Esophagus squamous epithelium (tissue), 5 donors: ENCODE measurements at places on chromosomes 16 and 17.

GRCh38 chr16:87729266-87729954 lies 36.4 kb downstream of the KLHDC4 start:
- DNase-seq: no peak

GRCh38 chr17:80089762-80090161 lies 11.6 kb upstream of the GAA start:
- DNase-seq: no peak

DNA sequence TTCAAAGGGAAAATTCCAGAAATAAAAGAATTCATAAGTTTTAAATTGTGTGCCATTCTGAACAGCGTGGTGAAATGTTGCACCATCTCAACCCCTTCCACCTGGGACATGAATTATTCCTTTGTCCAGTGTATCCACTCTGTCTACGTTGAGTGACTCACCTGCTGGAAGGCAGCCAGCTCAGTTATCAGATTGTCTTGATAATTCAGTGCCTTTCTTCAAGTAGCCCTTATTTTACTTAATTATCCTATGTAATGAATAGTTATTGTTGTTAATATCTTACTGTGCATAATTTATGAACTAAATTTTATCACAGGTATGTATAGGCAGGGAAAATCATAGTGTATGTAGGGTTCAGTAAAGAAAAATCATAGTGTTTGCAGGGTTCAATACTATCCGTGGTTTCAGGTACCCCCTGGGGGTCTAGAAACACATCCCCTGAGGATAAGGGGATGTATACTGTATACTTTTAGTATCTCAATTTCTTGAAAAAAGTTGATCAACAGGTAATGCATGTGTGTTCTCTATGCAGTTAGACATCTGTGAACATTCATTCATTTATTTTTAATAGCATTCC lies 7.7 kb upstream of the PCTP start:
- DNase-seq: no peak

DNA sequence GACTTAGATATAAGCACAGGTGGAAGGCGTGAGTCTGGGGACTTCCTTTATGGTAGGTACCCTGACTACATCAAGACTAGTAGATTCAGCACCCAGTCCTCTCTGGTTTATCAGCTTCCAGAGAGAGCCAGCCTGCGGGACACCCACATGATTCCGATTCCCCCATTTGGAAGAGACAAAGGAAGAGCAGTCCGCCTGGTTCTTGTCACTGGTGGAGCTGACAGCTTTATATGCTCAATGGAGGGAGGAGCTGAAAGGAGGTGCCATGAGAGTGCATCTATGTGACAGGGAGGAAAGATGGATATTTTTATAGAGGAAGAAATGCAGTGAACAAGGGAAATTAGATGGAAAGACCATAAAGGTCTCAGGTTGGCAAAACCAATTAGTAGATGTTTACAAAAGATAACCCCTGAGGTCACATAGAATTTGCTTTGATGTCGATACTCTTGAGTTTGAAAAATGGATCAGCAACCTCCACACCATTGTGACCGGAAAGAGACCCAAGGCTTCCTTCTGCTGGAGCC lies 437.7 kb downstream of the PMP22 start:
- no peak for DNase-seq

GRCh38 chr17:69213059-69213813 lies 15.4 kb downstream of the ABCA10 start:
- DNase-seq: no peak

DNA sequence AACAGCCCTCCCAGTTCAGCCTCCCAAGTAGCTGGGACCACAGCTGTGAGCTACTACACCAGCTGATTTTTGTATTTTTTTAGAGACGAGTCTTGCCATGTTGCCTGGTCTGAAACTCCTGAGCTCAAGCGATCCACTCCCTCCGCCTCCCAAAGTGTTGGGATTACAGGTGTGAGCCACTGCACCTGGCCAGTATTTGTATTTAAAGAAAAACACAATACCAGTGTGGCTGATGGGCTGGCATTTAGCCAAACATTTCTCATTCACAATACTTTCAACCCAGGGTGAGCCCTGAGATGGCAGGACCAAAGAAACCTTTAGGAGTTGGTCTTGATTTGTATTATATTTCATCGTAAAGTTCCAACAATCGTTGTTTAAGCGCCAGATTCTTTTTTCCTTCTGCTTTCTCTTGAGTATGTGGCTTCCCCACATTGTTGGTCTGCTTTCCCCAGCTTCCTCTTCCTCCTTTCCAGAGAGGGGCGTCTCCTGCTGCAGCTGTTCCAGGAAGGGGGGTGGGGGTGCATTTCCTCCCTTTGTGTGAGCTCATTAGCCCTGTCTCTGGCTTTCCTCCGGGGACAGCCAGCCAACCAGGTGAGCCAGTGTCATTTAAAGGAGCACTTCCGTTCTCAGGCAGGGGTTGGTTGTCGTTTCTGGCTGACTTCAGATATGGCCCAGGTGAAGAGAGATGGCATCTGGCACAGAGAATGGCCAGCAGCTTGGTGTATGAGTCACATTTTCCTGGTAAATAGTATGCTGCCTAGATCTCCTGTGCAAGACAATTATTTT lies 79.9 kb downstream of the GPRC5B start:
- no peak for DNase-seq

GRCh38 chr16:47984669-47985068 lies 171.1 kb downstream of the ABCC12 start:
- no peak for DNase-seq

- peak; percentile 48 for DNase-seq
Observed at GRCh38 chr17:10114931-10115535, 83.4 kb downstream of the GAS7 start.

- no peak for DNase-seq
Observed at GRCh38 chr16:27242398-27242797, 26.2 kb downstream of the NSMCE1 start.

DNA sequence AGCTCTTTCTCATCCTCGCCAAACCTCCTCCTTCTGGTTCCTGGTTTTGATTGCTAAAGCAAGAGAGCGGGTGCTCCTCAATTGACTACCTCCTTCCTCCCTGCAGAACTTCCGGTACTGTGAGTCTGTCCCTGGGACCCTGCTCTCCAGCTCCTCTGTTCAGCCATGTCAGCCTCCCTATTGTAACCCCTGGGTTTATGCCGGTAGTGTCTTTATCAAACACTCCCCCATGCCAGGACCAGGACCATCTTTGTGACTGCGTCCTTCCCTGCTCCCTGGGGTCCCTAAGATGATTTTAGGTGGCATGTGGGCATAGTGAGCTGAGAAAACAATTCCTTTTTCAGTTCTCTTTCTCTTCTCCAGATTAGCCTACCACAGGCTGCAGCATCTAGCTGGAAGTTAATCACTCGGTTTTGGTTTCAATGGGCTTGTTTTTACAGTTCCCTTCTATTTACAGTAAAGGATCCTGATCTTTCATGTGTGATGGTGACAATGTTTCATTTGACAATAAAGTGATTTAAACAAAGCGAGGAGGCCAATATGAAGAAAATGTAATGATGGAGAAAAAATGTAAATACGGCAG lies 27.7 kb upstream of the IL21R start:
- no peak for DNase-seq

- DNase-seq: no peak
Observed at GRCh38 chr16:11346700-11347319, 1.6 kb downstream of the RMI2 start.

DNA sequence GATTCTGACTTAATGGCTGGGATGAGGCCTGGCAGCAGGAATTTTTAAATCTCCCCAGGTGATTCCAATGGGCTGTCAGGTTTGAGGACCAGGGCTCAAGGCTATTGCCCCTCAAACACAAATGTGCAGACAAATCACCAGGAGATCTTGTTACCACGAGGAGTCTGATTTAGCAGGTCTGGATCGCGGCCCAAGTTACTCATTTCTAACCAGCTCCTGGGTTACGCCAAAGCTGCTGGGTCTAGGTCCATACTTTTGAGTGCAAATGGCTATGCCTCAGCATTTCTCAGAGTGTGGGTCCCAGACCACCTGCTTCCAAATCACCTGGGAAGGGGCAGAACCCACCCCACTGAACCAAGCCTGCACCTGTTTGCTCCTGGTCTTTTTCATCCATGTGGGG lies 33.1 kb downstream of the CNGB1 start:
- no peak for DNase-seq

GRCh38 chr17:44795421-44795820 lies 34.7 kb downstream of the GJC1 start:
- DNase-seq: no peak

DNA sequence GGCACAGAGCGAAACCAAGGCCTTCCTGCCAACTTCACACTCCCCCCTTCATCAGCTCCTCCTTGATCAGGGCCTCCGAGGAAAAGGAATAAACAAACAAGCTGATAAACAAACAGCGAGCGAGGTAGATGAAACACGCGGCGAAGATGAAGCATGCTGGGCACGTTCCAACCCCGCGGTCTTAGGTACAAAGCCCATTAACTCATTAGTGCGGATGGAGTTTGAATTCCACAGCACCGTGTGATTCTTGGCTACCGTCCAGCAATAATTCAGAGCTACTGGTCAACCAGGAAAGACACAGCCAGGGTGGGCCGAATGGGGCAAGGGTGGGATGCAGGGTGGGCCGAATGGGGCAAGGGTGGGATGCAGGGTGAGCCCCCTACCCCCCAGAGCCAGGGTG lies 67.3 kb downstream of the RBFOX3 start:
- no peak for DNase-seq

GRCh38 chr16:27253526-27253930 lies 15.0 kb downstream of the NSMCE1 start:
- no peak for DNase-seq

DNA sequence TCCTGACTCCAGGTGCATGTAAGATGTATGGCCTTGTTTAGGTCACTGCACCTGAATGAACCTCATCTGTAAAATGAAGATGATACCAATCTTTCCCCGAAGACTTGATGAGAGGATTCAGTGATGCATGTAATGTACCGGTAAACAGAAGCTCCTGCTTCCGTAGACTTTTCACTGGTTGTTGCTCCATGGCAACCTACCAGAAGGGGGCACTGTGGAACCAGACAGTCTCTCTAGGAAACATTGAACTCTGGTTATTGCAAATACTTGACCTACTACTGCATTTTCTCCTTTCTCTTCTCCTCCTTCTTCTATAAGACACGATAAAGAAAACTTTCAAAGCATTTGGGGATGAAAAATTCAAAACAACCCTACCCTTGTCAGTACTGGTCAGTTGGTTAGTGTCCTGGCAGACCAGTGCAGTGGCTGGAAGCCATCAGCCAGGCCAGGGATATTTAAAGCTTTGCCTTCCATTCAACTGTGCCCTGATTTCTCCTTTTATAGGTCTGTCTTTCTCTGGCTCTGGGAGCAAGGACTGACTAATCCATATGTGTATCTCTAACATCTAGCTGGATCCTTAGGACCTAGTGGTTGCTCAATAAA lies 667.4 kb upstream of the SALL1 start:
- DNase-seq: no peak

DNA sequence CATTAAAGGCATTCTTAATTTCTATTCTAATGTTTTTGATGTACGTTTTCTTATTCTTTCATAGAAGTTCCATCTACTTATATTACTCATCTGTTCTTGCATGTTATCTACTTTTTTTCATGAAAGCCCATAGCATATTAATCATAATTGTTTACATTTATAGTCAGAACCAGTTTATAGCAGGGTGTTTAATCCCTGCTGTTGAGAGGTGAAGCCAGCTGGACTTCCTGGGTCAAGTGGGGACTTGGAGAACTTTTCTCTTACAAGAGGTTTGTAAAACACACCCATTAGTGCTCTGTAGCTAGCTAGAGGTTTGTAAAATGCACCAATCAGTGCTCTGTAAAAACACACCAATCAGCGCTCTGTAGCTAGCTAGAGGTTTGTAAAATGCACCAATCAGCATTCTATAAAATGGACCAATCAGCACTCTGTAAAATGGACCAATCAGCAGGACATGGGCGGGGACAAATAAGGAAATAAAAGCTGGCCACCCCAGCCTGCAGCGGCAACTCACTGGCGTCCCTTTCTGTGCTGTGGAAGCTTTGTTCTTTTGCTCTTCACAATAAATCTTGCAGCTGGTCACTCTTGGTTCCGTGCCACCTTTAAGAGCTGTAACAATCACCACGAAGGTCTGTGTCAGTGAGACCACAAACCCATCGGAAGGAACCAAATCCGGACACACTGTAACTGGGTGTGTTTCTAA lies 120.6 kb downstream of the TANC2 start:
- DNase-seq: no peak

DNA sequence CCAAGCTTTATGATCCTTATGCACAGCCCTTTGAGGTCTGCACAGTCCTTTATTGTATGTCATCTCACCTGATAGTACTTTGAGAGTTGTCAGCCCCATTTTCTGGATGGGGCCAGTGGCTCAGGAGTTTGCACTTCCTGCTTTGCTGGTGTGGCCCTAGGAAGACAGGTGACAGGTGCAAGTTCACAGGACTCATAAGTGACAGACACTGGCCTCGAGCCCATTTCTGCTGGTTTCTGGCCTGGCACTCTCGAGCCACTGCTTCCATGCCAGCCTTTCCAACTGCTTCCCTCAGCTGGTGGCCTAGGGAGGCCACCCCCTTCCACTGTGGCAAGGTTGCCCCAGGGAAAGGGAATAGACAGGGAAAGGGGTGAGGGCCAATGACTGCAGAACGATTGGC lies 84.4 kb upstream of the CCL1 start:
- DNase-seq: no peak

DNA sequence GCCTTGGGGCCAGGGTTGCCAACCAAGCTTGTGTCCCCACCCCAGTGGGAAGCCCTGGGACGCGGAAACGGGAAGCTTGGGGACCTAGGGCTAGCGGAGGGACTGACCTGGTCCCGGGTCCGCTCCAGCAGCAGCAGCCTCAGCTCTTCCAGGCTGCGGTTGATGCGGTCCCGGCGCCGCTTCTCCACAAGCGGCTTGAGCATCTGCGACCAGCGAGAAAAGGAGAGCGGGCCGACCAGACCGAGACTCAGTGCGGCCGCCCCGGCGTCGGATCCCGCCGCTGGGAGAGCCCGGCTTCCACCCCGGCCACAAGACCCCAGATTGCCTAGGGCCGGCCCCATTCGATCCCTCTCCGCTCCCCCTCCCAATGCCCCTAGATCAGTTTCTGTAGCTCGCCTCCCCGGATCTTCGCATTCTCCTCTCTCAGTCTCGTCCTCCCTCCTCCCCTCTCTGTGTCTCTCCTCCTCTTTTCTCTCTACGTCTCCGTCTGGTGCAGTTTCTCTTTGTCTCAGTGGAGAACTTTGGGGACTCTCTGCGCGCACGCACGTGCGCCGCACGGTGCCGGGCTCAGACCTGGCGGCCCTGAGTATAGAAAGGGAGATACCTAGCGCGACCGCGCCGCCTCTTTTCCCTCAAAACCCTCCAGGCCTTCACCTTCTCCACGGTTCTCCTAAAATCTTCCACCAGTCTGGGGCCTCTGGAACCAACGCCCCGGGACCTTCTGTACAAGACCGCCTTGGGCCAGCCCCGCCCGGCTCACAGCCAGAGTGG lies 797 bp downstream of the HES7 start:
- no peak for DNase-seq

DNA sequence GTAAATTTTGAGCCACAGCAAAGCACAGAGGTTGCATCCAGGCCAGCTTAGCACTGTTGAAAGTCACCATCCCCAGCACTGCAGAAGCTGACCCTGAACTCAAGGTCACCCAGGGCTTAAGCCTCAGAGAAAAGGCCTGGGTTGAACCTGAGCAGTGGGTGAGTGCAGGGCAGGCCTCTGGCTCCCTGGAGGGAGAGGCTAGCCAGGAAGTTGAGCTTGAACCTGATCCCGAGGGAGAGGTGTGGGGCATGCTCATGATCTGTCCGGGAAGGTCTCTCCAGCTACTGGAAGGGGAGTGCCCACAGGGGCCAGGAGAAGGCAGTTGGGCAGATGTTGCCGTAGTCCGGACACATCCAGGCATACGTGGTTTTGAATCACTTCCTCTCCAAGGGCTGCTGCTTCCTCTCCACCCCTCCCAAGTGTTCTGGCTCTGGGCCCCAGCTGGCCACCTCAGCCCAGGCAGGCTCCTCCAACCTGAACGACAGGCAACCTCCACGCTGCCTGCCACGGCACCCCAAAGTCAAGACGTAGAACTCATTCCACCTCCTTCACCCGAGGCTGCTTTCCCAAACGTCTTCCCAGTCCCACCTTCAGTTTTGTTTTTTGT lies 18.4 kb downstream of the CARHSP1 start:
- no peak for DNase-seq
